Type B pancreatic cell (in vitro differentiated cells): ENCODE measurements at places on chromosomes 7 and 10. TPM values are rescaled to one million over a fixed set of nuclear protein-coding genes. Genes with fewer than 3 reads are reported as not detected.

GRCh38 chr7:139924461-139924860 is 95.4 kb downstream of the TBXAS1 start:
- DNase-seq = no peak

DNA sequence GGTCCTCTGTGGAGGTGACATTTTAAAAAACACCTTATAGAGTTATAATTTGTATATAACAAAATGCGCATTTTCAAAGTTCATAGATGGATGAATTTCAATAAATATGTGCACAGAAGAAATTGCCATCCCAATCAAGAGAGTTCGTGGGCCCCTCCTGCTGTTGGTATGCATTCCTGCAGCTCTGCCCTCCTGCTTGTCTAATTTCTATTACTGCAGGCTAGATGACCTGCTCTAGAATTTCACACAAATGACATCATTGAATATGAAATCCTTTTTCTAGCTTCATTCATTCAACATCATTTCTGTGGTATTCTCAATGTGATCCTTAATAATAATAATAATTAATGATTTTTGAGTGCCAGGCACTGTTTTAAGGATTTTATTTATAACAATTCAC is 348.2 kb downstream of the SDK1 start:
- no peak for DNase-seq

Gene ALOX5
- total RNA-seq = 7.9 and 17.3 TPM in 2 replicates

DNA sequence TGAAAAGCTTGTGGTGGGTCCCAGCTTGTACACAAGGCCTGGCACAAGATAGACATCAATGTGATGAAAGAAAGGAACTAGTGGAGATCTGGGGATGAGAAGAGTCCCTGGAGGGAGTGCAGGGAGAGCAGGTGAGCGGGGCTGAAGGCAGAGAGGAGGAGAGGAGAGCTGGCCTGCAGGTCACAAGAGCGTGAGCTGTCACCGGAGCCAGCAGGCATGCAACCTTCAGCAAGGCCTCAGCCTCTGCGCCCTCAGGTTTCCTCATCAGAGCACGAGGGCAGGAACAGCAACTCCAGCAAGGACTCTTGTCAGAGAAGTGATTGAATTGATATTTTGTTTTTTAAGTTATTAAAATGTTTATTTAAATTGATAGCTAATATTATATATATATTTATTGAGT is 188.6 kb downstream of the CXCL12 start:
- no peak for DNase-seq

DNA sequence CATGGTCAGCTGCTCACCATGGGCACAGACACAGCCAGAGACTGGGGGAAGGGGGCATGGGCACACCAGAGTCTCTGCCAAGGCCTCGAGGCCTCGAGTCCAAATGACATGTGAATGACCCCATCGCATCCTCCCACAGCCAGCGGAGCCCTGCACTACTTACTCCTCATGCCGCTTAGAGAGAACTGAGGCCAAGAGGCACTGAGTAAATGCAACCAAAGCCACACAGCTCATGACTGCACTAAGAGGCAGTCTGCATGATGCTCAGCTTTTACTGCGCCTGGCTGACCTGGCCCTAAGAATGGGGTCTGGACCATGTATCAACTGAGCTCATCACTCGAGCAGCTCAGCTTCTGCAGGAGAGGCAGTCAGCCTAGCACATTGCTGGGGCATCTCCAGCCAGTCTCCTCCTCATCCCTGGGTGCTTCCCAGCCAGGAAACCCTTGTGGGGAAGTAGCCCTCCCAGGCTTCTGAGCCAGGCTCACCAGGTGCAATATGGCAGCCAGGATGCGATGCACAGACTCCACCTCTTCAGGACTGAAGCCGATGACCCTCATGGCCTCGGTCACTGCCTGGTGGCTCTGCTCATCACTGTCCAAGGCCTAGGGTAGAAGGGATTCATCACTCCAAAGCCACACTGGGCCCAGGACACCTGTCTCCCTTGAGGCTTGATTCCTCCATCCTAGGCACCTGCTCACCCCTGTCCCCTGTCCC is 7.5 kb downstream of the MYO1G start:
- DNase-seq = no peak
